ENCODE measurements at places on chromosomes 16 and 17.
A peak's percentile ranks its signal among the peaks of the same experiment; 100 is the strongest.

- peak; percentile 6 for DNase-seq
Measured at GRCh38 chr17:382644-383533, 30.3 kb upstream of the RPH3AL start.

DNA sequence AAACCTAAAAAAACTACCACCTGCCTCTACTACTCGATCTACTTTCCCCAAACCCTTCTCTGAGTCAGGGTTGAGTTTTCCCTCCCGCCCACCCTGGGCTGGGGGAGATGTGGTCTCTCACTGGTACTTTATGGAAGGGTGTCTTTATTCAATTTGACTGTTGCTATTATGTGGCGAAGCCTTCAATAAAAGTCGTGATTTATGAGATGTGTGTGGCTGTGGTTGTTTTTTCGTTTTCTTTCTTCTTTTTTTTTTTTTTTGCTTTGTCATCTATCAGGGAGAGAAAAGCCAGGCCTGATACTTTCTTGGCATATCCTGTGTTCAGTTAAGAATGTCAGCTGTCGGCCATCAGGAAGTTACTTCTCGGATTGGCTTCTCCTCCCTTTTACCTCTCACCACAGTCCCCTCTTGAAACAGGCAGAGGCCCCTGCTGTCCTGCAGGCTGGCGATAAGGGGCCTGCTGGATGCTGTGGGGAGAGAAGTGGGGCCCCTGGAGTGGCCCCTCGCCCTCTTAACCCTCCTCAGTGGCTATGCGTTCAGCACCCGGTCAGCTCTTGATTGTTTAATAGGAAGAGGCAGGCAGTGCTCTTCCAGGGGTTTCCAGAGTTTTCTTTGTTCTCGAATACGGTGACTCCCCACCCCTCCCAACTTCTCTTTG lies 123.0 kb downstream of the MSI2 start:
- no peak for DNase-seq

GRCh38 chr16:88287219-88287618 lies 95.5 kb upstream of the ZNF469 start:
- no peak for DNase-seq

DNA sequence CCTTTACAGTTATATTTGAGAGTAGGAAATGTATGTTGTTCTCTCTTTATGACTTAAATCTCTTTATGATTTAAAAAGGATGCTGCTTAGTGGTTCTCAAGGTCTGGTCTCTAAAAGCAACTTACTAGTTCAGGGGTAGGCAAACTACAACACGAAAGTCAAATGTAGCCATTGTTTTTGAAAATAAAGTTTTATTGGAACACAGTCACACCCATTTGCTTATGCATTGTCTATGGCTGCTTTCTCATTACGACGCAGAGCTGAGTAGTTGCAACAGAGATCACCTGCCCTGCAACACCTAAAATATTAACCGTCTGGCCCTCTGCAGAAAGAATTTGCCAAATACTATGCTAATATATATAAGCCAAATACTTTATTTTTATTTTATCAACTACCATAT lies 58.2 kb downstream of the HELZ start:
- no peak for DNase-seq

DNA sequence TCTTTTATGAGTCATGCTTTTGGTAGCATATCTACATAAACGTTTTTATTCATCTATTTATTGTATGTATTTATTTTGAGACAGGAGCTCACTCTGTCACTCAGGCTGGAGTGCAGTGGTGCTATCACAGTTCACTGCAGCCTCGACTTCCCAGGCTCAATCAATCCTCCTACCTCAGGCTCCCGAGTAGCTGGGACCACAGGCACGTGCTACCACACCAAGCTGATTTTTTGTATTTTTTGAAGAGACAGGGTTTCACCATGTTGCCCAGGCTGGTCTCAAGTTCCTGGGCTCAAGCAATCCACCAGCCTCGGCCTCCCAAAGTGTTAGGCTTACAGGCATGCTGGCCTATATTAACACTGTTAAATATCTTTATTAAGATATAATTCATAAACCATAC lies 20.4 kb upstream of the IL4R start:
- DNase-seq = no peak

- no peak for DNase-seq
Measured at GRCh38 chr17:66021757-66022156, 170.2 kb downstream of the CEP112 start.

GRCh38 chr17:32746698-32747097 lies 130.2 kb downstream of the MYO1D start:
- no peak for DNase-seq

- DNase-seq = no peak
Measured at GRCh38 chr17:80146121-80147034, 550 bp downstream of the EIF4A3 start.

- DNase-seq = no peak
Measured at GRCh38 chr17:21512307-21513011, 136.3 kb downstream of the KCNJ12 start.

DNA sequence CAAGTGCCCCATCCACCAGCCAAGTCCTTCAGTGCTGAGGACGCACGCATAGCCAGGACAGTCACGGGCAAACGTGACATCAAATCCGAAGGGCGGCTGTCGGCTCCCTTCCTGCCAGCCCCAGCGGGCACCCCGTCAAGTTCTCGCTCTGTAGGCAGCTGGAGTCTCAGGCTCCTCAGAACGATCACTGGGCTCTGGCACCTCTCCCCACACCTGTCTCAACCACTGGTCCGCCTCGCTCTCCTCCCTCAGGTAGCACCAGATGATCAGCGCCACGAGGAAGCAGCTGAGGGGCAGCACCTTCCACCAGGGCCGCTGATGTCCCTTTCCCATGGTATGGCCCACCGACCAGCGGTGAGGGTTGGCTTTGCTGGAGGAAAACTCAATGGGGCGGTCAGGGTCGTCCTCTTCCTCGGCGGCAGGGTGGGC lies 422 bp downstream of the UQCC4 start:
- DNase-seq = no peak

DNA sequence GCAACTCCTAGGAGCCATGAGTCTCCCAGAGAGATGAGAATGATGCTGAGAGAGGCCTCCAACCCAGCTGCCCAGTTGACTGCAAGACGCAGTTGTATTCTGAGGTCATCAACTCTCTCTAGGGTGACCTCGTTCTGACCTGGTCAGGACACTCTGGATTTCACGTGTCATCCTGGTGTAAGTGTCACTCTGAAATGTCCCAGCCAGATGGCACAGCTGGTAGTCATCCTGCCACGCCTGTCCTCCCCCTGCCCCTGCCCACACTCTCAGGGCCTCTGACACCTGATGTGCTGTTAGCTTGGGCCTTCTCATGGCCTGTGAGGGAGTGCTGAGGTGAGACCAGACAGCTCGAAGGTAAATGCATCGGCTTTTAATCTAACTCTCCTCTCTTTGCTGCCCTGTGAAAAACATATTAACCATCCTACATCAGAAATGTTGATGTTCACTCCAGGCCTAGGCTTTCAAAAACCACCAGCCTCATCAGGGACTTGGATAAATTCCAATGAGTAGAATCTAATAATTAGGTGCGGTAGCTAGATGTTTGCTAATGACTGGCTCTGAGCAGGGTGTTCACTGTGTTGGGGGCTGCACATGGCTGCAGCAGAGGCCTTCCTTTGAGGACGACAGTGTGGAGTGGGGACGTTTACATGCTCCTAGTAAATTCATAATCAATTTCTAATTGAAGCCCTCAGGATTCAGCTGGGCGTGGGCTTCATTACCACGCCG lies 13.8 kb downstream of the MLYCD start:
- DNase-seq = no peak

DNA sequence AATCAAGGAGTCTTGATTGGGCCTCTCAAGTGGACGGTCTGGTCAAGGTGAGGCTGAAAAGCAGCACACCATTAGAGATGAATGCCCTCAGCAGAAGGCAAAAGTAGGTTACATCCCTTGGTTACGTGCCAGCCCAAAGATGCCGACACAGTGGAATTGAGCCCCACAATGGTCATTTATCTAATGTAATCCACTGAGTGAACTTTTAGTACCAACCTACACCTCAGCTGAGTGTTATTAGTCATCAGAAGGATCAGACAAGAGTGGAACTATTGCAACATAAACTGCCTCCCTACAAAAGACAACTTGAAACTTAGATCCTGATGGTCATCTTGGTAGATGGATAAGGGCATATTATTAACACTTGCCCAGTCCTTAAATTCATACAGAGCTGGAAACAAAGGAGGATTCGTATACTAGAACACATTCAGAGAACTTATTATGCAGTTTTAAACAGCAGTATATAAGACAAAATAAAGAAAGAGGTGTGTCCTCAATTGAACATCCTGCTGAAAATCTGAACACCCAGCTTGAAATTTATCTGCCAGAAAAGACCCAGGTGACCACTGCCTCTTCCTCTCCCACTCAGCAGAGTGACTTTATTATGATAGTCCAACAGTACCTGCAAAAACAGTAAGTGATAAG lies 2.8 kb downstream of the DCUN1D3 start:
- no peak for DNase-seq

GRCh38 chr17:61157246-61157886 lies 242.3 kb upstream of the TBX2 start:
- DNase-seq = no peak

GRCh38 chr17:31903401-31903800 lies 1.9 kb upstream of the UTP6 start:
- DNase-seq = no peak

DNA sequence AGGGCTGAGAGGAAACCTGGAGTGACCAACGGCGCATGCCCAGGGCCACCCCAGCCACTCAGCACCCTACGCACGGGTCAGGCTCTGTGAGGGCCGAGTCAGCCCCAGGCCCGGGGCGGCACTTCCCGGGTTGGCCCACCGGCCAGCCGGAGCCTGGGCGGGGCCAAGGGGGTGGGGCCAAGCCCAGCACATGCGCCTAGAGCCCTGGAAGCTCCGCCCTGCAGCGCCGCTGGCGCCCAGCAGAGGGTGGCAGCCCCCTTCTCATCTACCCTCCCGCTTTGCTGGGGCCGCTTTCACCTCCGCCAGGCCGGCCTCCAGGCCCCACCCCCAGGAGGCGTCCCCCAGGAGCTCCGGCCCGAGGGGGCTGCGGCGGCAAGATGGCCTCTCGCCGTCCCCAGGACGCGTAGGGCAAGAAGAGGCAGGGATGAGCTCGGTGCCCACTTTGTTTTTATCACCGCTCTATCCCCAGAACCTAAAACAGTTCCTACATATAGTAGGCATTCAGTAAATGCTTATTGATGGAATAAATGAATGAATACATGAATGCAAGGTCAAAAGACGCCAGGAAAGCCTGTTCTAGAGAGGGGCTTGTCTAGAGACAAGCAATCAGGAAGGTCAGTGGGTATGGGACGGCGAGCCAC lies 31.3 kb downstream of the MYO18A start:
- DNase-seq = peak; percentile 78

DNA sequence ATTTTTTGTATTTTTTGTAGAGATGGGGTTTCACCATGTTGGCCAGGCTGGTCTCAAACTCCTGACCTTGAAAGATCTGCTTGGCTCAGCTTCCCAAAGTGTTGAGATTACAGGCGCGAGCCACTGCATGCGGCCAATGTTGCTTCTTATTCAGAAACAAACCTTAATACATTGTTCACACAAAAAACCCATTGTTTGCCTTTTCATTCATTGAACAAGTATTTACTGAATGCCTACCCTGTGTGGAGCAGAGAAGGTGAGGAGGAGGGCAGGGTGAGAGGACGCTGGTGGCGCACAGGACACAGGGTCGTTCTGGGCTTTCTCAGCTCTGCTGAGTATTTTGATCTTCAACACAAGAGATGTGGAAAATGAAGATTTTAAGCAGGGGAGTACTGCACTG lies 8.0 kb upstream of the KRT23 start:
- no peak for DNase-seq

GRCh38 chr16:68826652-68827051 lies 16.7 kb upstream of the TANGO6 start:
- no peak for DNase-seq

- DNase-seq = no peak
Measured at GRCh38 chr17:74304184-74304583, 21.8 kb upstream of the KIF19 start.

DNA sequence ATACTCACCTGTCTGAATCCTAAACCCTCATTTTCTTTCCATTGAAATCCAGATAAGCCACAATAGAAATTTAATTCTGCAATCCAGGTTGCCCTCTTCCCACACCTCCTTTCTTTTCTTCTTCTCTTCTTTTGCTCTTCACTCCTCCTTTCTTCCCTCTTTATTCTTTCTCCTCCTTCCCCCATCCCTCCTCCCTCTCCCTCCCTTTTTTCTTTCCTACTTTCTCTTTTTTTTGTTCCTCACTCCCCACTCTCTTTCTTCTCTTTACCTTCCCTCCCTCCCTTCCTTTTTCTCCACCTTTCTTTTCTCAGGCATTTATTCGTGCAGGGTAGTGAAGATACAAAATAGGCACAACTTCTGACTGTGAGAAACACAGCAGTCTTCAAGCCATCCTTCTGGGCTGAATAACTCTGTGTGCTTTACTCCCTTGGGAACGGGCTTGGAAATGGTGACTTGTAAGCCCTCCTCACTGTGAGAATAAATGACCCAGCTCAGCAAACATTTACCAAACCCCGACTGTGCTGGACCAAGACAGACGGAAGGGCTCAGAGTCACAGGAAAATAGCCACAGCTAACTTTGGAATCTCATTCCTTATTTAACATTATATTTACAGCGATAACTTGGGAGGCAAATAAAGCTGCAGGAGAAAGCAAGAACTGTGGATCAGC lies 140.8 kb downstream of the HAPSTR1 start:
- DNase-seq = no peak

- DNase-seq = peak; percentile 61
Measured at GRCh38 chr17:41966463-41967140, at the start of gene CNP. Gene CNP (plus strand): TSS chr17:41966795. CDS start chr17:41966885, 90 bp downstream.

DNA sequence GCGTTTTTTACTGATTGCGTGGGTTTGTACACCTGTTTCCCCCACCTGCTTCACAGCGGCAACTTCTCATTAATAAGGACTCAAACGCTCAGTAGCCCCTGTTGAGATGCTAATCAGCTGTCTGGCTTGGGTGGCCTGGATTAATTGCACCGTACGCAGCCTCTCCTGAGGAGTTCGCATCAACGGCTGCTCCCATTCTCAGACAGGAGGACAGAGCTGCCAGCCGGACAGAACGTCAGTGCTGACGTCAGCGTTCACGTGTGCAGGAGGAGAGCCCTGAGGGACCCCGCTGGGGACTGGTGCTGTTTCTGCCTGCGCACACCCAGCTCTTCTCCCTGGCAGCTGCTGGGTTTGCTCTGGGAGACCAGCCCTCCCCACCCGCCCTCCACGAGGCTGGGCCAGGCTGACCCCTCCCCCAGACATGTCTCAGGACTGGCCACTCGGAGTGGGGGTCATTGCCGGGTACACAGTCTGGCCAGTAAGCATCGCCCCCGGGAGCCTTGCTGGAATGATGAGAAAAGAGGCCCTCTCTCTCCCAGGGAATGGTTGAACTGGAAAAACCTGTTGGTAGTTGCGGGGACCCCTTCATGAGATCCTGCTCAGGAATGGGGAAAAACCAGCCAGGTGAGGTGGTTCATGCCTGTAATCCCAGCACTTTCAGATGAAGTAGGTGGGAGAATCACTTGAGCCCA lies 5.7 kb upstream of the BANP start:
- DNase-seq = peak; percentile 93

GRCh38 chr16:31105677-31106213 lies 2.4 kb upstream of the BCKDK start:
- DNase-seq = no peak

GRCh38 chr16:77211880-77212740 lies 12.9 kb downstream of the SYCE1L start:
- DNase-seq = no peak
